Activated CD4-positive, alpha-beta memory T cell treated with anti-CD3 and anti-CD28 coated beads, Interleukin-2, amount 10 ng/mL, durations not matched to agents 7 days and 5 days (primary cell): ENCODE measurements at places on chromosomes 12 and 14. TPM values are rescaled to one million over a fixed set of nuclear protein-coding genes. Genes with fewer than 3 reads are reported as not detected.

PAPLN gene
- 1.6 TPM for total RNA-seq

CFAP54 gene
- total RNA-seq: 0.75 TPM

AHNAK2 gene
- total RNA-seq: not detected

NPFF gene
- total RNA-seq: not detected

RHEBL1 gene
- total RNA-seq: 15.8 TPM
